Cardiac fibroblast (primary cell): ENCODE measurements at places on chromosomes 6 and 20.

GRCh38 chr20:55964790-55965189 is 40.5 kb downstream of the CBLN4 start:
- DNase-seq: no peak

- no peak for DNase-seq
Observed at GRCh38 chr20:9838035-9838377, 870 bp downstream of the PAK5 start.

GRCh38 chr6:33834401-33835392 is 30.9 kb upstream of the MLN start:
- no peak for DNase-seq

- DNase-seq: peak; percentile 20
Observed at GRCh38 chr6:37741757-37742400, 44.2 kb upstream of the MDGA1 start.

GRCh38 chr6:170127151-170127550 is 163.7 kb downstream of the DLL1 start:
- no peak for DNase-seq

DNA sequence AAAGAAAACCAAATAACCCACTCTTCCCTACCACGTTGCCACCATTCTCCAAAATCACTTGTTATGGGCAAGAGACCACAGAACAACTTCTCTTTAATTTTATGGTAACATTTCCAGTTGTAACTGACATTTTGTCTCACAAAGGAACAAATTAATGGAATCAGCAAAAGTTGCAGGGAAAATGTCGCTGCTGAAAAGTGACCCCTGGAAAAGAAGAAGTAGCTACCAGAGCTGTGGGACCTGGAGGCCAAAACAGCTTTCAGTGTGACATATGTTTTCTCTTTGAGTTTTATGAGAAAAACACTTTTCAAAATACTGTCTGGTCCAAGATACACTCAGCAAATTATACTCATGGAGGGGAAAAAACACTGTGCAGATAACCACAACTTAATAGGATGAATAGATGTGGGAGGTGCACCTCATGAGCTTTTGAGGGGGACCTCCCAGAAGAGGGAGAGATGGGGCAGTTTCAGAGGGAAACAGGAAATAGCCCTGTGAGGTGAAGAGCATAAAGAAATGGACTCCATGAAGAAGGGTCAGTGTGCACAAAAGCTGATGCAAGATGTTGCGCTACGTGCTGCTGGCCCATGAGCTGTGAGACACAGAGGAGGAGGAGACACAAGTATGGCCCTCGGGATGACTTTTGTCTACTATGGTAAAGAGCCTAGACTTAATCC is 87.3 kb downstream of the DTNBP1 start:
- no peak for DNase-seq

GRCh38 chr20:45337367-45338120 is 10.7 kb downstream of the SDC4 start:
- DNase-seq: peak; percentile 89

- no peak for DNase-seq
Observed at GRCh38 chr6:169424149-169424804, 170.6 kb upstream of the THBS2 start.

DNA sequence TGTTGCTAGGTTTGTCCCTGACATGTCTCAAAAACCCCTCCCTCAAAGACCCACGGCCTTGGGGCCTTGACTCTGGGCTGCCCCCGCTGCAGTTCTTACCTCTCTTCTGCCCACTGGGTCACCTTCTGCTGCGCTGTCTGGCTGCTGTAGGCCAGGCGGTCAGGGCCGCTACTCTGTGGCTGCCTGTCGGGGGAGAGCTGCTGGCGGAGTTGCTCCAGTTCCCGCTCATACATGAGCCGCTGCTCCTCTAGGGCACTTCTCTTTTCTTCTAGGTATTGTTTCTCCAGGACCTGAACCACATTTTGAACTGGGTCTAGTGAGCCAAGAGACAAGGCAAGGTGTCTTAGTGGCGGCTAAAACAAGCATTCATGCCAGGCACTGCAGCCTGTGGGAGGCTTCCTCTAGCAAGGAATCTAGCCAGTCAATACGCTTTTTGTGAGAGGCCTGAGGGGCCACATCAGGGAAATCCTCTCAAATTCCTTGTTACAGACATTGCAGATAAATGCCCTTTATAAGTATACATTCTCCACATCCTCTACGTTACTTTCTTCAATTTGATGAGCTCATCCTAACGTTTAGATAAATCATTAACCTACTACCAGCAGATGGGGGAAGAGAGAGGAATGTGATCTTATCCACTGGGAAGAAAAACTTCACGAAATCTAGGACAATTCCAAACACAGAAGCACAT is 110.3 kb upstream of the NUP153 start:
- peak; percentile 32 for DNase-seq

- no peak for DNase-seq
Observed at GRCh38 chr6:130743175-130743574, 84.0 kb upstream of the SMLR1 start.

GRCh38 chr20:59663513-59664060 is 59.2 kb downstream of the PHACTR3 start:
- DNase-seq: no peak

DNA sequence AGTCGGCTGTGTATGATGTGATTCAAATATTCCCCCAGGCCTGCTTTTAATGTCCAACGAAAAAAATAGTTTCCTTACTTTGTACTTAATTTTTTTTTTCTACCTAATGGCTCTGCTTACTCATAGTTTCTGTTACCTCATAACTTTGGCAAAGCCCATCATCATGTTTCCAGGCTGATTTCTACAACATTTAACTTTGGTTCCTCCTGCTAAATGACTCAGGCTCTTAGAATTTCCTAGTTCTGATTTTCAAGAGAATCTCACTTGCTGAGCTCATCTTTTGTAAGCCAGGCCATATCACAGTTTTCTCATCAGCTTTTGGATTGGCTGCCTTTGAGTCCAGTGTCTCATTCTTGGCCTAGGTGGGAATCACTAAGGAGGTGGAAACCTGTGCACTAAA is 323.1 kb downstream of the HDGFL1 start:
- peak; percentile 98 for DNase-seq

DNA sequence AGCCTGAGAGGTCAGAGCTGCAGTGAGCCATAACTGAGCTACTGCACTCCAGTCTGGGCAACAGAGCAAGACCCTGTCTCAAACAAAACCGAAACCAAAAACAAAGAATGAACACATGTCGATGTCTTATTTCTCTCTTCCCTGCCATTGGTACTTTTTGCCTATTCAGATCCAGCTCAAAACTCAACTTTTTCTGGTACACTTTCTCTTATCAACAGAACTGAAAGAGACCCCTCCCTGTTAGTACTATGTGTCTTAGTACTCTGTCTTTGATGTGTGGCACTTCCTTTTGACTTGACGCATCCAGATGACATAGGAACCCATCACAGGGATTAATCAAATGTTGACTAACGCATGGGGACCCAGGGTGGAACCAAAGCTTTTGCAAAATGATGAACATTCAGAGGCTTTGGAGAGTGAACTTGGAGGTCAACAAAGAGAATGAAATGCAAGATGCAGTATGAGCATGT is 44.8 kb downstream of the AKAP12 start:
- peak; percentile 53 for DNase-seq

DNA sequence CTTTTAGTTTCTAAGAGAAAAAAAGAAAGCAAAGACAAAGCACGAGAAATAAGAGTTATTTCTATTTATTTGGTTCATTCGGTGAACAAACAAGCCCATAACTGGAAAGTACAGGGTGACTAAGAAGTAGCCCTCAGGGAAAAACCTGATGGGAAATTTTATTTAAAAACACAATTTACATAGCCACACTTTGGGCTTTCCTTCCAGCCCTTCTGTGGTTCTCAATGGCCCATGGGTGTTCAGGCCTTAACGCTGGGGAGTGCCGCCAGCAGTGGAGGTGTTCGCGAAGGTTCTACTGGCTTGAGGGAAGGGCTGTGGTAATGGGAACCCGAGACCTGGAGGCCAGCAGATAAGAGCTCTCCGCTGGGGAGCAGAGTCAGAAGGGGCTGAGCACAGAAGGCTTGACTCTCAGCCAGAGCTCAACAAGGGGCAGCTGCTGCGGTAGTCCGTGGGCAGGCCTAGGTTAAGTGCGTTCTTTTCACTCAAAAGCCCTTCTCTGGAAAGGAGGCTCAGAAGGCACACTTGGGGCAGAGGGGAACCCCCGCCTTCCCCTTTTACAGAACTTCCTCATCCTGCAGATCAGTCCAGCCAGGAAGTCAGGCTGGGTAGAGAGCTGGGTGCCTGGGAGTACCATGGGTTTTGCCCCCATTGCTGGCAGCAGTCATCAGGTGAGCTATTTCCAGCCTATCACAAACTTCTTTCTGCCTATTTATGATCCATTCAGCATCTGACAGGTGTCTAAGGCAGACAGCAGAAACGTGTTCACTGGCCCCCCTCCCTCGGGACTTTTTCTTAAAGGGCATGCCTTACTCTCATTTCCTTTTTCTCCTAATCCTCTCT is 8.8 kb upstream of the CD83 start:
- no peak for DNase-seq

DNA sequence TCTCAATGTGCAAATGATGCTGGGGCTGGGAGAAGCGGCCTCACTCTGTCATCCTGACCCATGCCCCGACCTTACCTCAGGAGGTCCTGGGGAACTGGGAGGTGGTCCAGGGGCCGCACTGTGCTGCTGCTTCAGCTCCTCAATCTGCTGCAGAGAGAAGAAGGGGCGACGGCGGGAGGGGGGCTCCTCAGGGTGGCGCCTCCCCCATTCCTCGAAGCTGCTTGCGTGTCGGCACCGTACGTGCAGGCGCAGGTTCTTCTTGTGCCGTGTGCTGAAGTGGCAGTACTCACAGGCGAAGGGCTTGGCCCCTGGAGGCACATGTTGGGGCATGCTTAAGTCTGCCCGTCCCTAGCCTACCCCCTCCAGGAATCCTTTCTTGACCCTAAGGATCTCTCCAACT is 12.9 kb downstream of the ZNF335 start:
- no peak for DNase-seq

DNA sequence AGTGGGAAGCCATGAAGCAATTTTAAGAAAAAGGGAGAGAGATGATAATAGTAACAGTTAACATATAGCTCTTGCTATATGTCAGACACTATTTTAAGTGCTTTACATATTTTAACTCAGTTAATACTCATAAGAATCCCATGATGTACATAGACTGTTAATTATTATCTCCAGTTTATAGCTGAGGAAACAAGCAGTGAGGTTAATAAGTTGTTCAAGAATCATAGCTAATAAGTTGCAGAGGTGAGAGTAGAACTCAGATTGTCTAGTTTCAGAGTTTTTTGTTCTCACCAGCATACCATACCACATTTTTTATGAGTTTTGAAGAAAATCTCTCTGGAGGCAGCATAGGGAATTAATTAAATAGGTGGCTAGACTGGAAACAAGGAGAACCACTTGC is 144.6 kb upstream of the MMS22L start:
- no peak for DNase-seq

DNA sequence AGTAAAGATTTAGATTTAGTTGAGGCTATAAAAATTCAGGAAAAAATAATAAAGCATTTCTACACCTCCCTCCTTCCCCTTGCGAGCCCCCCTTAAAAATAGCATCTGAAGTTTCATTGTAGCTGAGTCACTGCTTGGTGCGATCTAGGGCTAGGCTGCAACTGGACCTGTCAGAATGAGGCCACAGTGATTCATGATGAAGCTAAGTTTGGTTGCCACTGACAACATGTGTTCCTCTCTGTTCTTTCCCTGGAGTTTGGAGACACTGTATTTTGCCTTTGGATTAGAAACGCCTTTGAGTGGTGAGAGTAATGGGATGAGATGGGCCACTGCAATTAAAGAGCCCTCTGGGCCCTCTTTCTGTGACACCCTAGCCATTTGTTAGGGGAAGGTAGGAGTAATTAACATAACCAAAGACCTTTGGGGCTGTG is 334.1 kb downstream of the NRN1 start:
- peak; percentile 91 for DNase-seq

GRCh38 chr6:15665237-15665636 is 2.4 kb upstream of the DTNBP1 start:
- DNase-seq: no peak

- peak; percentile 69 for DNase-seq
Observed at GRCh38 chr20:20837574-20838021, 125.2 kb upstream of the RALGAPA2 start.

GRCh38 chr6:68754681-68755213 is 119.7 kb downstream of the ADGRB3 start:
- DNase-seq: no peak
